Tongue (tissue), 3 donors: ENCODE measurements at places on chromosomes 11 and 22. TPM values are rescaled to one million over a fixed set of nuclear protein-coding genes. Genes with fewer than 3 reads are reported as not detected.

The PHF21B gene
- 0.21 TPM for total RNA-seq

The TRIM21 gene
- total RNA-seq: 5.6 TPM

DNA sequence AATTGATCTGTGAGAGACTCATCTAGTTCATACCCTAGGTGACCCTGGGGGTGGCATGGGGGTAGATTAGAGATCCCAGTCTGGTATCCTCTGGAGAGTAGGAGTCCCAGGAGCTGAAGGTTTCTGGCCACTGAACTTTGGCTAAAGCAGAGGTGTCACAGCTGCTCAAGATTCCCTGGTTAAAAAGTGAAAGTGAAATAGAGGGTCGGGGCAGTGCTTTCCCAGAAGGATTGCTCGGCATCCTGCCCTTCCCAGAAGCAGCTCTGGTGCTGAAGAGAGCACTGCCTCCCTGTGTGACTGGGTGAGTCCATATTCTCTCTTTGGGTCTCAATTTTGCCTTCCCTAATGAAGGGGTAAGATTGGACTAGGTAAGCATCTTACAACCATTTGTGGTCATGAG, 653 bp downstream of the IL18BP start:
- DNase-seq: no peak

DNA sequence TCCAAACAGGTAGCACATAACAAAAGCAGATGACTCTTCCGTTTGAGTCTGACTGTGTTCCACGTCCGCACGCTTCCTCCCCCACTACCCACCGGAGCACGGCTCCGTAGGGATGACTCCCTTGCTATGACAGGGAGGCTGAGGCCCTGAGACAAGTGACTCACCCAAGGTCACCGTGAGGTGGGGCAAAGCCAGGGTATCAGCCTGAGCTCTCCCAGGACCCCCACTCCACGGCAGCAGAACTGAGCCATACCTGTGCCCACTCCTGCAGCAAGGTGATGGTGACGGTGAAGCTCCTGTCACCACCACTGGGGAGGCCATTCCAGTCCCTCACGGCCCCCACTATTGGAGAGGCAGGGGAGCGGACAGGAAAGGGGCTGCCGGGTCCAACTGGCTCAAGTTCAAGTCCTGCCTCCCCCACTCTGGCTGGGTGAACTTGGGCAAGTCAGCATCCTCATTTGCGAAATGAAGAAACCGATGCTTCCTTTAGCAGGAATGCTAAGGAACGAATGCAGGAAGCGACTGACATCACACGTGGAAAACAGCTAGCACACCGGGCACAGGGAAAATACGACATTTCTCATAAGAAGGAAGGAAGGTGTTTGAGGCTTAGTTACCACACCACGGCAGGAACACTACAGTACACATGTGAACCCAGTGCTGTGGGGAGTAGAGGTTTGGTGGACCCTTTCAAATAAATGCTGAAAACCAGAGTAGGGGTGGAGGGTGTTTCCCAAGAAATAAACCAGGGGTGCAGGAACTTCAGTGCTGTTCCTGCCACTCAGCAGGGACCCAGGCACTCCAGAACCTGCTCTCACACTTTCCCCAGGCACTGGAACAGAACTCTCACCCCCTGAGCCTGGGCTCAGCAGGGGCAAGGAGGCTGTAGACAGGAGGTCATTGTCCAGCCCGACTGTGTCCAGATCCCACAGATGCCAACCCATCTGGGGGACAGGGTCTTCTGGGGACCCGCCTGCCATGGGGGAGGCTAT, 32.4 kb upstream of the CBX7 start:
- no peak for DNase-seq

GRCh38 chr11:77444261-77444660, 29.6 kb downstream of the PAK1 start:
- no peak for DNase-seq

- peak; percentile 28 for DNase-seq
These were observed 6.0 kb upstream of the ACR start for GRCh38 chr22:50731811-50732624.
